ENCODE measurements at places on chromosomes 4 and X. TPM values are rescaled to one million over a fixed set of nuclear protein-coding genes. Genes with fewer than 3 reads are reported as not detected.

GRCh38 chrX:140948827-140949226, 53.6 kb upstream of the SPANXB1 start:
- DNase-seq: no peak

- no peak for DNase-seq
Observed at GRCh38 chr4:8391071-8391470, 49.5 kb downstream of the ACOX3 start.

GRCh38 chr4:133592106-133592505, 443.0 kb downstream of the PCDH10 start:
- no peak for DNase-seq

- no peak for DNase-seq
Observed at GRCh38 chr4:136651278-136651667, 881.0 kb downstream of the PCDH18 start.

- DNase-seq: no peak
Observed at GRCh38 chr4:16055873-16056272, 27.9 kb downstream of the PROM1 start.

DNA sequence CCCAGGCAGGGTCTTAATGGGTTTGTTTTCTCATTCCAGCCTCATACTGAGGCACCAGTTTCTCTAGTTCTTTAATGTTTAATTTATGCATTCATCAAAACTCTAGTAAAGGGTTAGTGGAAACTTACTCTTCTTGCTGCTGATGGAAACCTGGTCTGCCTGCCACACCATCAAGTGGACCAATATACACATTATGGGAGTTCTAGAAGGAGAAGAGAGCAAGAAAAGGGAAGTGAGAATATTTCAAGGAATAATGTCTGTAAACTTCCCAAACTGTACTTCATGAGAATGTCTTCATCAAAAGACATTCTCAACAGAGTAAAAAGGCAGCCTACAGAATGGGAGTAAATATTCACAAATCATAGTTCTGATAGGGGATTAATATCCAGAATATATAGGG, 20.9 kb upstream of the DHX15 start:
- DNase-seq: no peak

DNA sequence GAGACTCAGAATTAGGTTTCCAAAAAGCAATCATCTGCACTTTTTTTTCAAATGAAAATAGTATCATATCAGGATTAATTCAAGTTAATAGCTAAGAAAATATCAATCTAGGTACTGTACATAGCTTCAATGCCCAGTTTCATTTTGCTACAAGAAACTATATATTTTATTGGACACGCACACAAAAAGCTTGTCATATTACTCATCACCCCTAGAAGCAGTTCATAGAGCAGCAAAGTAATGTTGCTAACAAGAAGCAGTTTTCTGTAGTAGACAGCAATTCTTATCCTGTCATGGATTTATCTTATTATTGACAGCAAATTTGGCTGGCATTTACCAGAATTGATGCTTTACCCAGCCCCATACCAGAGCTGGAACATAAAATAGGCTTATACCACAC, 52.3 kb upstream of the LSM6 start:
- no peak for DNase-seq

- no peak for DNase-seq
Observed at GRCh38 chrX:69279234-69279633, 114.0 kb upstream of the PJA1 start.

DNA sequence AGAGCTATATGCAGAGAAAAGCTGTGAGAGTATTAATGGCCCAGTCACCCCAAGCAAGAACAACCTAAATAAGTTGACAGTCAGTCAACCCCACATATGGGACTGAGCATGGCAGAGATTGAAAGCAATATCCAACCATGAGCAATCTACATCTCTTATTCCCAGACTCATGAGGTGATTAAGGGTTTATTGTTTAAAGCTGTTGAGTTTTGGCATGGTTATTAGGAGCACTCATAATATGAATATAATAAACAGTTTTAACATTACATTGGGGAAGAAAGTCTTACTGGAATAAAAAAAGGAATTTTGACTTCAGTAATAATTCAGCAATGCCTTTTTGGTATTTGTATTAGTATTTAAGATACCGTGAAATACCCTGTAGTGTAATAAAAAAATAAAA, 1627.4 kb downstream of the STIM2 start:
- no peak for DNase-seq

DNA sequence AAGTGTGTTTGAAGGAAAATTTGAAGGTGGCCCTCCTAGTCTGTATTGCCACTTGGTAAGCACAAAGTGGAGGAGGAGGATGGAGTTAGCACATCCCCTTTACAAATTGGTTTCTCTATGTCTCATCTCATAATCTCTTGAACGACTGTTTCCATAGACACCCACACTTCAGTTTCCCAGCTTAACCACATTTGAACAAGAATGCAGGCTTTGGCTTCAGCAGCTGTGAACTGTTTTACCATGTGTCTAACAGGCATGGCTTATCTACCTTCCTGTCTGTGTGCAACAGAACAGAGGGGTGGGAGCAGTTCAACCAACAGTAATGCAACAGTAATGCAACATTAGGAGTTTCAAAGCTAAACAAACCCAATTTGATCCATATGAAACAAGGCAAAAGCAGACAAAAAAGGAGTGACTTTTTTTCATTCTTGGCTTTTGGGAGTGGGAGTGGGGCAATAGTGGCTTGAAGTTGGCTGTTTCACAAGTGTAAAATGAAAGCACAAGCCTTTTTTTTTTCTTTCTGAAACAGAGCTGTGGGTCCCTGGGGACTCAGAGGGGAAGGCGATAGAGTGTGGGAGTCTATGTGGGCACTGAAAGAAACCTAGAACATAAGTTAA, 108.0 kb downstream of the ITM2A start:
- no peak for DNase-seq

GRCh38 chrX:136752796-136753195, 27.9 kb downstream of the ARHGEF6 start:
- DNase-seq: no peak

DNA sequence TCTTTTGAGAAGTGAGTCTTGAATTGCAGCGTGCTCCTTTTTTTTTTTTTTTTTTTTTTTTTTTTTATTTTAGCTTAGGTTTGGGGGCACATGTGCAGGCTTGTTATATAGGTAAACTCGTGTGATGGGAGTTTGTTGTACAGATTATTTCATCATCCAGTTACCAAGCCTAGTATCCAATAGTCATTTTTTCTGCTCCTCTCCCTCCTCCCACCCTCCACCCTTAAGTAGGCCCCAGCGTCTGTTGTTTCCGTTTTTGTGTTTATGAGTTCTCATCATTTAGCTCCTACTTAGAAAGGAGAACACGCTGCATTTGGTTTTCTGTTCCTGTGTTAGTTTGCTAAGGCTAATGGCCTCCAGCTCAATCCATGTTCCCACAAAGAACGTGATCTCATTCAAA, 81.3 kb upstream of the TSPAN5 start:
- no peak for DNase-seq

- DNase-seq: no peak
Observed at GRCh38 chr4:109248322-109248900, 54.0 kb downstream of the COL25A1 start.

- no peak for DNase-seq
Observed at GRCh38 chrX:149207518-149207917, 297.6 kb downstream of the IDS start.

DNA sequence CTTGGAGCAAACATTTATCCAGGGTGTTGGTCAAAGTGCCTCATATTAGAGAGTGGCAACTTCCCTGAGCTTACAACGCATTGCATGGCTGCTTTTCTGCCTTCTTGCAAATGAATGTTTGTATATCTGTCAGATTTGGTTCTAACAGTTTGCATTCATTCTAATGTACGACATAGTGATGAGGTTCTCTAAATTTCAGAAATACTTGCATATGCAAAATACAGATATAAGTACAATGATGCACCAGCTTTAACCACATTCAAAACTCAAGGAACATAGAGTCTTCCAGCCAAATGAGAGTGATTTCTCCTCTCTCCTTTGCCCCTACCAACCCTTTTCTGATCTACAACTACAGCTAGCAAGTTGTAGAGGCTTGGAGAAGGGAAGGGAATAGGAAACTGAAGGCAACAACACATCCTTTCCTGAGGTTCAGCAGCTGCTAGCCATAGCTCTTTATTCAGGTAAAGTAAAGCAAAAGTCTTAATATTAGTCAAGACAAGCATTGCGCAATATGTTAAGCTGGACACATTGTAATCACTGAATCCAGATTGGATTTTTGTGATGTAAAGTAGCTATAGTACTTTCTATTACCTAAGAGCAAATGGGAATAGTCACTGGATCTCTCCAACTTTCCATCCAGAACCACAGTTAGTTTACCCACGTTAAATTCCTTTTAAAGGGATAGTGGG, 6.3 kb downstream of the TKTL2 start:
- no peak for DNase-seq

GRCh38 chr4:22238742-22239141, 277.1 kb downstream of the ADGRA3 start:
- DNase-seq: no peak

DNA sequence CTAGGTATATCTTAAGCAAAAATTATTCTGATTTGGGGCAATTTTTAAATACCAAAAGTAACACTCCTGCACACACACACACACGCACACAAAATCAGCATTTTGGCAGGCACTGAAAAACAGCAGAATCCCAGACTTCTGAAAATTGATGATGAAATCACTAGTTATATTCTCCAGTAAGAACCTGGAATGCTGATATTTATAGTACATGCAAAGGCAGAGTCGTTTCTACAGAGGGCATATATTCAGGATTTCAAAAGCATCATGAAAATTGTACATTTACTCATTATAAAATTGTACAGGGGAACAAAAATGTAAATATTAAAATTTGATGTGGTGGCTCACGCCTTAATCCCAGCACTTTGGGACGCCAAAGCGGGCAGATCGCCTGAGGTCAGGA, 352.5 kb upstream of the PITX2 start:
- no peak for DNase-seq

DNA sequence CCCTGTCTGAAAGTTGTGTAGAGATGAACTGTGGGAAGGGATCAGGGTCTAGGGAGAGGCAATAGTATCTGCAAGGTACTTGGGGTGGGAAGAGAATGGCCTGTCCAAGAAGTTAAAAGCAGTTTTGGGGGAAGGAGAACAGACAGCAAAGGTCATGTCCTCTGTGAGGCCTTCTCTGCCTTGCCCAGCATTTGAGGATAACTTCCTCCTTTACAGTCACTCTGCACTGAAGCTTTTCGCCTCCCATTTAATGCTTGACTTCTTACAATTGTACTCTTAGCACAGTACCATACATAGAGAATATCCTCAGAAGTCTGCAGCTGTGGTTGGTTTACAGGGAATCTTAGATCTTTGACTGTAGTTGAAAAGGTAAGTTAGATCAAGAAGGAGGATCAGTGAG, 121.8 kb upstream of the AP1S2 start:
- DNase-seq: no peak

DNA sequence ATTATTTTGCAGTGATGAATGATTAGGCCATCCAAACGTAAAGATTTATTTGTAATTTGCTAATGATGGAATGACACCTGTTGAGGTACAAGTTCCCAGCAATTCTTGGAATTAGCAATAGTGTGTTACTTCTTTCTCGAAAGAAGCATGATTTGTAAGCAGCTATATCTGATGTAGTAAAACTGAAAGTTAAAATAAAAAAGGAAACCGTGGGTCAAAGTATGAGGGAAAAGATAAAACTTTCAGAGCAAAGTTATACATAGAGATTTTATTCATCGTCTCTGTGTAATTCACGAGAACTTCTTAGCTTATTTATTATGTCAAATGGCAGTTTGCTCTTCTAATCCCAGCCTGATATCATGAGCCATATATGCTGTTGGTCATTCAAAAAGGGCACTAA, 59.0 kb downstream of the NFKB1 start:
- DNase-seq: no peak

- no peak for DNase-seq
Observed at GRCh38 chr4:84146300-84146959, 352.7 kb downstream of the NKX6-1 start.

GRCh38 chr4:181289198-181289597, 954.0 kb upstream of the TENM3 start:
- no peak for DNase-seq

- DNase-seq: no peak
Observed at GRCh38 chr4:74087481-74087880, 11.5 kb downstream of the CXCL2 start.

DNA sequence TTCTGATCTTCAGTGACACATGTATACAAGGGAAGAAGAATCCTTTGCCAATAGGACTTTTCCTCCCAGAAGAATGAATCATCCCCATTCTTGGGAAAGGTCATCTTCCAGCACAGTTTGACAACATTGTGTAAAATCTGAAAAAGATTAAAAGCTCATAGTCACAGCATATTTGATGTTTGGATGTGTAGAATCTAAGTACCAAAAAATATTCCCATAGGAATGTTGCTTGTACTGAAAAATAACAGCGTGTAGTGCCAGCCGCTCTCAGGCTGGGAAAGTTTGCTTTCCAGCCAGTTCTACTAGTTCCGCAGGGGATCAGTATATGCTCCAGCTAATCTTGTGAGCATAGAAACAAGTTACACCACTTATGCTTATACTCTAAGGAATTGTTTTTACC, 74.7 kb upstream of the IL13RA1 start:
- DNase-seq: no peak

- DNase-seq: no peak
Observed at GRCh38 chr4:61036071-61036684, 163.9 kb upstream of the ADGRL3 start.

DNA sequence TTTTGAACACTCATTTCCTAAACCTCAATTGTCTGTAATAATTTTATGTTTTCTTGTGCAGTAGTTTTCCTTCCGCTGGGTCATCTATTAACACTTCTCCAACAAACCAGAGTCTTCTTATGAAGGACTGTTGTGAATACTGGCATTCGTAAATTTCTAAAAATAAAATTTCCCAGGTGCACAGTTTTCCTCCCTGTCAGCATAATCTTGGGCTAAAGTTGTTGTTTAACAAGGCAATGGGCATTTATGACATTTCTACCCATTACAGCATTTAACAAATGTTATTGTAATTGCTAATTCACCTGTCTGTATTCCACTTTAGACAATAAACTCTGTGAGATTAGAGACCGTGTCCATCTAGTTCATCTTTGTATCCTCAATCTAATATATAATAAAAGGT, 1.2 kb downstream of the SCFD2 start:
- no peak for DNase-seq

DNA sequence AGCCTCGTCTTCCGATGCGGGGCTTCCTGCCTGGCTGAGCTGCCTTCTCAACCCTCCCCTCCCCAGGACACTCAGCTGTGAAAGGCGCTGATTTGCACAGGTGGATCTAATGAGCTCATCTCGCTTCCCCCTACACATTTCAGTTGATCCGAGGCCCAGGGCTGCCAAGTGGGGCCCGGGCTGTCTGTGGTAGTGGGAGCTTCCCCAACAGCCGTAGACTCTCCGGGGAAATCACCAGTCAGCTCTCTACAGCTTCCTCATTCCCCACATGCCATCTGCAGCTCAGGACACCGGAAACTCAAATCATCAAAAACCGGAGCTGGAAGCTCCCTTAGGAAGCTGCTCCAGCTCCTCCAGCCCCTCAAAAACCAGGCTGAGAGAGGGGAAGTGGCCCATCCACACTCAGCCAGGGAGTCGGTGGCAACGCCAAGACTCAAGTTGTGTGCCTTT, 56.2 kb downstream of the SMIM20 start:
- no peak for DNase-seq

EXOSC9 gene
- 25.9 TPM for total RNA-seq

DRD5 gene
- total RNA-seq: not detected

UGT2B7 gene
- 1.0 TPM for total RNA-seq

CXCL3 gene
- not detected for total RNA-seq

ADRA2C gene
- total RNA-seq: 5.3 TPM

FAM47A gene
- total RNA-seq: not detected

CTAG1B gene
- total RNA-seq: not detected

MAGEA4 gene
- total RNA-seq: not detected

SHISA3 gene
- total RNA-seq: not detected

RAB9A gene
- total RNA-seq: 21.2 TPM

GLRA2 gene
- total RNA-seq: not detected

FOXO4 gene
- 23.7 TPM for total RNA-seq

TCEAL2 gene
- total RNA-seq: 0.49 TPM

Measured in suprapubic skin (tissue), 4 donors.